ENCODE measurements at places on chromosomes 13 and 19. TPM values are rescaled to one million over a fixed set of nuclear protein-coding genes. Genes with fewer than 3 reads are reported as not detected.
A peak's percentile ranks its signal among the peaks of the same experiment; 100 is the strongest.

GRCh38 chr13:26488236-26489003 lies 69.1 kb upstream of the WASF3 start:
- ATAC-seq, result no peak

GRCh38 chr13:74336546-74336945 lies 202.3 kb upstream of the KLF12 start:
- ATAC-seq, result no peak

DNA sequence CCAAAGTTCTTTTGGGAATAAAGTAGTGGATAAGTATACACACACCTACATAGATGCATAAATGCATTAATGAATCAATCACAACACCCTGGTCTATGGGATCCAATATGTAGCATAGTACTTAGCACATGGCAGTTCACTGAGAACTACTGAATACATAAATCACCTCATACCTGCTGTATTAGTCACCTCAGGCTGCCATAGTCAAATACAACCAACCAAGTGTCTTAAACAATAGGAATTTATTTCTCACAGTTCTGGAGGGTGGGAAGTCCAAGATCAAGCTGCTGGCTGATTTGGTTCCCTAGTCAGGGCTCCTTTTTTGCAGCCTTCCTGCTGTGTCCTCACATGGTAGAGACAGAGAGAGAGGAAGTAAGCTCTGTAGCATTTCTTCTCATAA lies 228.2 kb downstream of the NHLRC3 start:
- no peak for ATAC-seq

GRCh38 chr13:44382635-44383145 lies 9.1 kb downstream of the SERP2 start:
- no peak for ATAC-seq

Gene UHRF1
- 2.6 TPM for total RNA-seq

Gene SAMD4B
- 84.1 TPM for total RNA-seq

Gene B3GNT3
- total RNA-seq, result 0.09 TPM

Gene TPTE2
- not detected for total RNA-seq

- ATAC-seq, result no peak
These were observed 5.9 kb upstream of the CACNG7 start for GRCh38 chr19:53903055-53903680.

GRCh38 chr13:43522788-43523187 lies 264.0 kb downstream of the ENOX1 start:
- ATAC-seq, result no peak

- ATAC-seq, result no peak
These were observed 2.1 kb upstream of the ATP4B start for GRCh38 chr13:113660066-113660465.

Gene NPHS1
- total RNA-seq, result 0.93 TPM

DNA sequence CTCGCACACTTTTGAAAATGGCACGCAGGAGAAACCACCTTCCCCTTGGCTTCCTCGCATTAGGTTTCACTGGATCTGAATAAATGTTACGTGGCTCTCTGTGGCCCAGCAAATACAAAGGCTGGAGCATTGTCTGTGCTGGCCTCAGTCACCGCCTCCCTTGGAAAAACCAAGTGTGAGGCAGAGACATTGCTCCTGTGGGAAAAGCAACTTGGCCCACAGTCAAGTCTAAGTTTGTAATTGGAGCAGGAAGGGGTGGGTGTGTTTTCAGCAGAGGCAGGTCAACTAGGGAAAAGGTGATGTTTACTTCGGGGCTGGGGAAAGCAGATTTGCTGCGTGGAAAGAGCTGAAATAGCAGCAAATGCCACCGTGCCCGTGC lies 101.6 kb downstream of the IRS2 start:
- no peak for ATAC-seq

Gene CYP2A7
- total RNA-seq, result not detected

DNA sequence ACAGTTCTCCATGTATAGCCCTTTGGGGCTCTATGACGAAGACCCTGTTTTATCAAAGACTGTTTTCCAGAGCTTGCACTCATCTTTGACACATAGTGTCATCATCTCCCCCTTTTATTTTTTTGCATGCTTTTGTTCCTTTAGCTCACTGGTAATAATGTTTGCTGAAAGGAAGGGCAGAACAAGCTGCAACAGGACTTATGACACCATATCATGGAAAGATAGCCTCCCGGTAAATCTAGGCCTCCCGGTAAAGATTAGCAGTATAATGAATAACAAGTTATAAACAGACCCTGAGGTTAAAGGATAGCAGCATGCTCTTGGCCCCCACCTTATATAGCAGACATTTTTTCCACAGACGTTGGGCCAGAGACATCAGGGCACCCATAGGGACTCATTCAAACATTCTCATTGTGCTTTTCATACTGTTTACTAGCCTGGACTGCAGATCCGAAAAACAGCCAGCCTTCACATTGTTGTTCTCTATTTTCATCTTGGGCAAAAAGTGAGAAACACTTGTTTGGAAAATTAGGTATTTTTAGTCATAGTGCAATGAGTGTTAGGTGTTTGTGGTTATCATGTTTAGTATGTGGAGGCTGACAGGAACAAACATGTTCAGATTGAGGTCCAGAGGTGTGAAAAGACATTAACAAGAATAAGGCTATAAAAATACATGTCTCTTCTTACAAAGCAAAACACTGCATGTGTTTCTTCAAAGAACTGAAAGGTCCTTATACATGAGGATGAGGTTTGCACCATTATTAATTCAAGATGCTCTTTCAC lies 136.9 kb upstream of the SPRY2 start:
- ATAC-seq, result no peak

Gene POSTN
- total RNA-seq, result not detected

Gene KLK3
- 0.60 TPM for total RNA-seq

- no peak for ATAC-seq
These were observed 5.6 kb downstream of the CADM4 start for GRCh38 chr19:43634068-43634467.

DNA sequence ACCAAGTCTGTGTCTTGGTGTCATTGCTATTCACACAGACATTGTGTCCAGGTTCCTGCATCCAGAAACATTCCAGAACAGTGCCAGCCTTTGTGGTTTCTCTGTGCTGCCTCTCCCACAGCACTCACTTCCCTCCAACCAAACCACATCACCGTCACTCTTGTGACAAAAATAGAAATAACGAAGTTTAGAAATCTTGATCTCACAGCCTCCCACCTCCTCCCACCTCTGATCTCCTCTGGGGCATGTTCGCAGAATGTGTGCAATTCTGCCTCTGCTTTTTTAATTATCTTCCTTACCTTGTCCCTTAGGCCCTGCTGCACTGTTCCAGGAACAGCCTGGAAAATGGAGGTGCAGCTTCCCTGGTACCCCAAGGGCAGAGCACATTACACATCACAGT lies 8.7 kb upstream of the SERPINE3 start:
- no peak for ATAC-seq

DNA sequence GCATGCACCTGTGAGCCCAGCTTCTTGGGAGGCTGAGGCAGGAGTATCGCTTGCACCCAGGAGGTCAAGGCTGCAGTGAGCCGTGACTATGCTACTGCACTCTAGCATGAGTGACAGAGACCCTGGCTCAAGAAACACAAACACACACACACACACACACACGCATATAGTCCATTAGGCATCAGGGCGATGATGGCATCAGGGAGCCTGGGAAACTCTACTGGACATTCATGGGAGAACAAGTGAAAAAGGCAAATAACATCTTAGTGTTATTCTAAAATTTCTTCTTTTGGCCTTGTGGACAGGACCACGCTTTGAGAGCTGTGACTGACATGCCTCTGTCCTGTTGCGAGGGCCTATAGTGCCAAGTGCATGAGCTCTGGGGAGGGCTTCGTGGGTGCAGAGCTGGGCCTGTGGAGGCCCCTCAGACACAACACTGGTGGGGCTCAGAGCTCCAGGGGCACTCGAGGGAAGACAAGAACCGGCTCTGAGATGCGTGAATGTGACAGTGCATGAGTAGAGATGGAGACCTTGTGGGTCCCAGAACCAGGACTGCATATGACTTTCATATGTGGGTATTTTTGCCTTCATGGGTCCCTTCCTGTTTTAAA lies 8.0 kb upstream of the USF2 start:
- no peak for ATAC-seq

DNA sequence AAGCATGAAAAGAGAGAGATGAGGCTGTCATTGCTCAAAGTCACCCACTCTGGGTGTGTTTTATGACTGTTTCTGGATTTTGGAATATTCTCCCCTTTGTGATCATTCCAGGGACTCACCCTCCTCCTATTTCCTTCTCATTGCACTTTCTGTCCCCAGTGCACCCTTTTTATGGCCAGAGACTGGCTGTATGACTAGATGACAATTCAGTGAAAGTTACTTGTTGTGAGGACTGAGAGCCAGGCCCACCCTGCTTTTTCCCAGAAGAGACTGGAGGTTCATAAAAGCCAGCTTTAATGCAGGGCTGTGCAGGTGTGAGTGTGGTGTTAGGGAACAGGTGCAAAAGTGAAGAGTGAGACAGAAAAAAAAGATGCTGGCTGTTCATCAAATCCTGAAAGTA lies 17.3 kb downstream of the CEACAM7 start:
- no peak for ATAC-seq

Gene RNF113B
- 0.14 TPM for total RNA-seq

- ATAC-seq, result peak; percentile 12
These were observed 46.4 kb downstream of the CELF5 start for GRCh38 chr19:3270902-3271301.

Gene HIPK4
- 0.26 TPM for total RNA-seq

Gene RUBCNL
- 2.1 TPM for total RNA-seq

DNA sequence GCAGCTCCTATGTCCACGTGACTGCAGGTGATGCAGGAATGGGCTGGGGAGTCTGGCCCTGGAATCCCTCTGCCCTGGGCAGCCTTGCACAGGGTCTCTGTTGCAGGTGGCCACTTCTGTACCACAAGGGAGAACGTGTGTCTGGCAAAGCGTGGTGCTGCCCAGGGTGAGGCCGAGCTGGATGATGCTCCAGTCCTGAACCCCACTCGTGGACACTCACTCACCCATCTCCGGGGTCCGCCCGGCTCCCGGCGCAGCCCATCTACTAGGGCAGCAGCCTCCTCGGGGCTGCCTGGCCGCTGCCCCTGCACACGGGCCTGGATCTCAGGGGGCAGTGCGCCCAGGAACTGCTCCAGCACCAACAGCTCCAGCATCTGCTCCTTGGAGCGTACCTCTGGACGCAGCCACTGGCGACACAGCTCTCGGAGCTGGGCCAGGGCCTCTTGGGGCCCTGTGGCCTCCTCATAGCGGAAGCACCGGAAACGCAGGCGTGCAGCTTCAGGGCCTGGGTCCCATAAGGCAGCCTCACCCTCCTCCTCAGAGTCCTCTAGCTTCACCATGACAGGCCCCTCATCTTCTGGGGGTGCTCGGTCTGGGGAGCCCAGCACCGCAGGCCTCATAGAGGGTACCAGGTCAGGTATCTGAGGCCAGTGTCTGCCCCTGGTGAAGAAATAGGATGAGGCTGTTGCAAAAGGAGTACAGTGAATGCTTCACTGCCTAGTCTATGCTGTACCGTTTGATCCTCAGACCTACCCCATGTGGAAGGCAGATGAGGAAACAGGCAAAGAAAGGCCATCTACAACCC lies 2.2 kb downstream of the MZF1 start:
- ATAC-seq, result no peak

- no peak for ATAC-seq
These were observed 200.2 kb downstream of the COL4A1 start for GRCh38 chr13:110106726-110107125.

Gene ZNF723
- total RNA-seq, result not detected
